MM.1S (cell line): ENCODE measurements at places on chromosomes 3 and 15.

DNA sequence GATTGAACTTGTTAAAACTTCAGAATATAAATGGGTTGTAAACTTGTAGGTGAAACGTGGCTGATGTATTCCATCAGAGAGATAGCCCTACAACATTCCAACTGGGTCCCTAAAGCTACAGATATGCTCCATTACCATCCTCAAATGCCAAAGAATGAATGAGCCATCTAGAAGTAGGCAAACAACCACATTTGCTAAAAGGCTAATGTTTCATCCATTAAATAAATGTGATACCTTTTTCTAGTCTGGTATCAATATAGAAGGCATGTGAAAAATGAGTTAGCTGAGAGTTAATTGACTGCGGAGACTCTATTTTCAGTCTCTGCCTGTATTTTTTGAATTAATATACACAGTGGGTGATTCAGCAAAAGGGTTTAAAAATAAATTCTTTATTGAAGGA lies 203.8 kb downstream of the RBMS3 start:
- no peak for DNase-seq

GRCh38 chr15:26295336-26296085 lies 432.4 kb upstream of the ATP10A start:
- no peak for DNase-seq

DNA sequence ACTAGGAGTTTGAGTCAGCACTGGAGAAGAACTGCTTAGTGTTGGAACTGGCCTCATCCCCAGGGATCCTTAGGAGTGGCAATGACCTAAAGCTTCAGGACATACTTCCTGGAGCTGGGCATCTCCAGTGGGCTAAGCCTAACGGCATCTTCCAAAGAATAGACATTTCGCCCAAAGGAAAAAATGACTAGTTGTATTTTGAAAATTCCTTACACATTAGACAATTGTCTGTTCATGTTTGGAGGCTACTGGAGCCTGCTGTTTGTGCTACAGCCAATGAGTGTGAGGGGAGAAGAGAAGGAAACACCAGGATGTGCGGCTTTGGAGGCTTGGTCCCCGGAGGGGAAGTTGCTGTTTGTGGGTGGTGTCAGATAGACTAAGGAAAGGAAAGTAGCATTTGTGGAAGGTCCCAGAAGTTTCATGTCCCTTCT lies 77.6 kb downstream of the POLR2M start:
- no peak for DNase-seq

DNA sequence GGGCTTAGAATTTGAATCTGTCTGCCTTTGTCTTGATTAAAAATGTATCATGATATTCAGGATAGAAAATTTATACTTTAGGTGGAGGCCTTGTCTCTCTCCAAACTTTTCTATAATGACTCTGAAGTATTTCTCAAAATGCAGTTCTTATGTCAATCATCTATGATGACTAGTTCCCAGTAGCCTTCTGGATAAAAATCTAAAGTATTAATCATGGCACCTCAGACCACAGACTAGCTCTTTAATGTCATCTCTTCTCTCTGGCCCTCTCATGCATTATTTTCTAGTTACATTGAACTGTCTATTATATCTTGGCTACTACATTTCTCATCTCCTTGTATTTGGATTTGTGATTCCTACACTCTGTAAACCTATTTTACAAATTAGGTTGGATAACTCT lies 96.9 kb downstream of the ZPLD1 start:
- no peak for DNase-seq

- no peak for DNase-seq
Observed at GRCh38 chr3:154745929-154746328, 315.9 kb upstream of the GPR149 start.

GRCh38 chr3:5464649-5465048 lies 277.1 kb downstream of the EDEM1 start:
- no peak for DNase-seq

GRCh38 chr15:35055416-35056105 lies 29.5 kb downstream of the NANOGP8 start:
- no peak for DNase-seq

GRCh38 chr3:172404237-172404962 lies 43.9 kb downstream of the GHSR start:
- DNase-seq: no peak

DNA sequence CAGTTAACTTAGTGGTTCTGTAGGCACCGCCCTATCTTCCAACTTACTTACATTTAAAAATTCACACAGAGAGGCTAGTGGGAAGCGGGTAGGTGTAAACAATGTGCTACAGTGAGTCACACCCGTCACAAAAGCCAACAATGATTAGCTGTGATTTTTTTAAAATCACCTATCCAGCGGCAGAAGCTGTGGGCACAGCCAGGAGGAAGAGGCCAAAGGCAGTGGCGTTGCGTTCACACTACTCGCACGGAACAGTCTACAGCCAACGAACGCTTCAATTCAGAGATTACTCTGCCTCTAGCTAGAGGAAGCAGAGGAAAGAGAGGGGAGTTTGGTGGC lies 2.5 kb upstream of the NLGN1 start:
- no peak for DNase-seq

GRCh38 chr3:168396861-168397260 lies 301.1 kb upstream of the GOLIM4 start:
- no peak for DNase-seq

DNA sequence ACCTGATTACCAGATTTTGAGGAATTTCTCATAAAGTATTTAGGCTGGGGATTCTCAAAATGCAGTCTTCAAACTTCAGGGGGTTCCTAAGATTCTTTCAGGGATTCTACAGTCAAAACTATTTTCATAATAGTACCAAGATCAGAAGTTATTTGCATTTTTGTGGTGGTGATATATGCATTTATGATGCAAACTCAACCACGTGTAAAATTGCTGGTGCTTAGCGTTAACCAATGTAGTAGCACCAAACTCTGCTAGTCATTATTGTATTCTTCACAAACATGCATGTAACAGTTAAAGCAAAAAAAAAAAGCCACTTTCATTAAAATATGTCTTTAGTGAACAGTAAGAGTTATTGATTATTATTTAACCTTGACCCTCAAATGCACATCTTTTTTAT lies 274.9 kb upstream of the DNAJC19 start:
- no peak for DNase-seq
